ENCODE measurements at places on chromosomes 7 and 10. TPM values are rescaled to one million over a fixed set of nuclear protein-coding genes. Genes with fewer than 3 reads are reported as not detected.
A peak's percentile ranks its signal among the peaks of the same experiment; 100 is the strongest.

- no peak for DNase-seq
- no peak overlapping the region for H3K4me3 ChIP-seq
- H3K36me3 ChIP-seq = peaks cover 10% of the 10 kb centered on the region
- no peak overlapping the region for H3K27ac ChIP-seq
- H3K4me1 ChIP-seq = no peaks in the 10 kb centered on the region
These were observed 86.2 kb upstream of the DDC start for GRCh38 chr7:50651271-50651989.

GRCh38 chr7:6158424-6159096 lies 113.9 kb downstream of the CYTH3 start:
- H3K27me3 ChIP-seq = no peaks in the 10 kb centered on the region
- peaks cover 7% of the 10 kb centered on the region for H3K4me1 ChIP-seq
- H3K27ac ChIP-seq = peak overlapping the region; percentile 67
- H3K4me3 ChIP-seq = no peak overlapping the region
- peaks cover 27% of the 10 kb centered on the region for H3K36me3 ChIP-seq

DNA sequence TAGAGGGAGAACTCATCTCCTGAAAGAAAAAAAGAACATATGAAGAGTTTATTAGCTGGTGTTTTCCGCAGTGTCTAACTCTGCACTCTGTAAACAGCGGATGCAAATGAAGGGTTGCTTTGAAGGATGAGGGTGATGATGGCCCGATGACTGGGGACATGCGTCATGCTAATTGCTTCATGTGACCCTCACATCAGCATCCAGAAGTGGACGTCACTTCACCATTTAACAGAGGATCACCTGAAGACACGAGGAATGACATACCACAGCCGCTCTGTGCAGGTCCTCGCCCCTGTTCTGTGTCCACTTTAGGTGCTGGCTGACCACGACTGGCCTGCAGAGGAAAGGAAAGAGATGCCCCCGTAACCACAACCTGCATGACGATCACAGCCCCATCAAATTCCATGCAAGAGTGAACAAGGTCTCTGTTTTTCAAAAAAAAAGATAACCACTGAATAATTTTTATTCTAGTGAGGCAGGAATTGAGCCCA lies 82.9 kb downstream of the KLF6 start:
- H3K4me1 ChIP-seq = peaks cover 8% of the 10 kb centered on the region
- no peak for DNase-seq
- H3K27ac ChIP-seq = no peak overlapping the region
- H3K27me3 ChIP-seq = no peaks in the 10 kb centered on the region
- H3K4me3 ChIP-seq = no peak overlapping the region

DNA sequence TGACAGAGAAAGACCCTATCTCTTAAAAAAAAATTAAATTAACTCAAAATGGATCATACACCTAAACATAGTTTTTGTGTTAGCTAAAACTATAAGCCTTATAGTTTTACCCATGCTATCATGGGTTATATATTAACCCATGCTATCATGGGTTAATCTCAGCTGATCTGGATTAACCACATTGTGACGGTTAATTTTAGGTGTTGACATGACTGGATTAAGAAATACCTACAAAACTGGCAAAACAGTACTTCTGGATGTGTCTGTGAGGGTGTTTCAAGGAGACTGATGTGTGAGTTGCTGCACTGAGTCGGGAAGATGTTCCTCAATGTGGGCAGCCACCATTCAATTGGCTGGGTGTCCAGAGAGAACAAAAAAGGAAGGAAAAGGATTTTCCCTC lies 44.3 kb upstream of the FXYD4 start:
- peaks cover 12% of the 10 kb centered on the region for H3K4me1 ChIP-seq
- no peak overlapping the region for H3K4me3 ChIP-seq
- no peak for DNase-seq
- H3K36me3 ChIP-seq = no peaks in the 10 kb centered on the region

Gene CDHR1
- total RNA-seq = 0.93 TPM

Gene LRRN3
- 4.9 TPM for total RNA-seq

Gene LIPN
- total RNA-seq = 0.24 TPM

Gene PTPRN2
- total RNA-seq = 16.2 TPM

DNA sequence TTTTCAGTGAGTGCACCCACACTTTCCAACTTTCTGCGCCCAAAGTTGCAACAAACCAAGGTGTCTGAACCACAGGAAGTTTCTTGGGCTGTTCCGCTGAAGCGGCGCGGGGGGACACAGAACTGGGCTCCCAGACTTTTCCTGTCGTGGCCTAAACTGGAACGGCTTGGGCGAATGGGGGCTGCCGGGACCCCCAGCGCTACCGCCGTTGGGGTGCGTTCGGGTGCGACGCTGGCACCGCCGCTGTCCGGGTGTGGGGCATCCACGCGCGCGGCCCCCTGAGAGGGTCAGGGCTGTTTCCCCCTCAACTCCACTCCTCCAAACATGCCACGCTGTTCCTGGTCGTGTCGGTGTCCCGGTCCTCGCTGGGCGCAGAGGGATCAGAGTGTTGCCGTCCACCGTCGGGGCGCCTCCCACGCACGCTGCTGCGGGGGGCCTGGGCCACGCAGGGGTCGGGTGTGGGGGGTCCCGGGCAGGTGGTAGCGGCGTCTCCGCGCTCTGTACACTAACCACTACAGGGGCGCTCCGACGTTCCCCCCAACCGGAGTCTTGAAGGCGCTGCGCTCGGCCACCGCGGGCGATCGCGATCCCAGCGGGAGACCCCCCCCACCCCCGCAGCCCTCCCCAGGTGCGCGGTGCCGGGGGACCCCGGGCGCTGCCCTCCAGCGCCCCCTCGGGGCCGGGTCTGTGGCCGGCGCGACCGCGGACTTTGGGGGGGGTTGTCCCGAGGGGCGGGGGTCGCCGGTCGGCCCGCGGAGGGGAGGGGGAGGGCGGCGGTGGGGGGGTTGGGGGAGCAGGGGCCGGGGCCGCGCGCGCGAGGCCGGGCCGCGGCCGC lies 2.2 kb upstream of the CUX1 start:
- DNase-seq = peak; percentile 81
- no peaks in the 10 kb centered on the region for H3K36me3 ChIP-seq
- peak overlapping the region; percentile 87 for H3K27ac ChIP-seq

Gene LRRC17
- 1.5 TPM for total RNA-seq

DNA sequence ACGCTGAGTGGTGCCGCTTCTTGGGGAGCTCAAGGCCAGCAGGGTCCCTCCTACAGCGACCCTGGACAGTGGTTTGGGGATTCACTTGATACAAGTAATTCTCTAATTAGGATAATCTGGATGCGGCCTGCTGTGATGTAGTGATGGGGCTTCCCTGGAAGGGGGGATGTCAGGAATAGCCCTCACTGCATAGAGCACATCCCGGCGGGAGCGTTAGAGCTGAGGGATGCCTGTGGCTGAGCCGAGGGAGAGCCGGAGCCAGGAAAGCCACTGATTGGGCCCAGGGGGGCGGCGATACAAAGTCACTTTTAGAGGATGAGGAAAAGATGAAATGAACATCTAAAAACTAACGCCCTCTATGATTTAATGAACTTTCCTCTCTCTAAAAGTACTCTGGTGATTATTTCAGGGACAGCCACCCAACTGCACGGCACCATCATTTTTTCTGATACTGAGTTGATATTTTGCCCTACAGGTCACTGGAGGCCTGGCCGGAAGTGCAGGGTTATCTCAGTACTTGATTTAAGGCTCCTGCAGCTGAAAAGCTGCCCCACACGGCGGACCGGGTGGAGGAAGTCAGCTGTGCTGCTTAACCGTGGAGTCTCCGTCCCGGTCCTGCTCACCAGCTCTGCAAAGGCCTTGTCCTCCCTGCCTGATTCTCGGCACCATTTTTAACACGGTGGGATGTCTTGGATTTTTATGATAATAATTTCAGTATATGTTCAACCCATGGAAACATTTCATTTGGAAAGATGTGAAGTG lies 518.8 kb downstream of the DNAJB6 start:
- no peak for DNase-seq
- peaks cover 9% of the 10 kb centered on the region for H3K27me3 ChIP-seq
- H3K36me3 ChIP-seq = no peaks in the 10 kb centered on the region
- peaks cover 25% of the 10 kb centered on the region for H3K4me1 ChIP-seq

Gene CD36
- total RNA-seq = 32.2 TPM

- peaks cover 7% of the 10 kb centered on the region for H3K36me3 ChIP-seq
- H3K4me3 ChIP-seq = peak overlapping the region; percentile 77
- DNase-seq = no peak
- no peak overlapping the region for H3K27ac ChIP-seq
- H3K4me1 ChIP-seq = peaks cover 9% of the 10 kb centered on the region
- peaks cover 75% of the 10 kb centered on the region for H3K27me3 ChIP-seq
These were observed 953 bp downstream of the NODAL start for GRCh38 chr10:70440296-70441160.

DNA sequence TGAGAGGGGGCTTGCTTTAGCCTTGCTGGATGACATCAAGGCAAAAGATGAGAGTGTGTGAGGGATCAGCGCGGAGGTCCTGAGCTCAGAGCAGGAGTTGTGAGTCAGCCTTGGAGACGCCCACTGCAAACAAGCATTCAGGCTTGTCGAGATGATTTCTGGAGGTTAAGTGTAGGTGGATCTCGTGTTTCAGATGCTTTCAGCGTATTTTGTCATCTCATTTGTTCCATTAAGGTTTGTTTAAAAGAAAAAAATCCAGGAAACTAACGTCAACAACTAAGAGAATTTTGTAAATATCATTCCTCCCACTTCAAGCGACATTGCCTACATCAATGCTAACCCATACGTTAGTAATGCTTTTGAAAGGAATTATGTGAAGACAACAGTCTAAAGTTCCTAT lies 715.4 kb upstream of the NRP1 start:
- no peak overlapping the region for H3K4me3 ChIP-seq
- H3K36me3 ChIP-seq = no peaks in the 10 kb centered on the region
- peaks cover 3% of the 10 kb centered on the region for H3K27me3 ChIP-seq
- H3K4me1 ChIP-seq = peaks cover 15% of the 10 kb centered on the region
- peak overlapping the region; percentile 30 for H3K27ac ChIP-seq
- DNase-seq = no peak

Data from type B pancreatic cell (in vitro differentiated cells).